ENCODE measurements at places on chromosomes 13 and 19.

- DNase-seq = peak; percentile 81
These were observed 25.0 kb downstream of the SH3GL1 start for GRCh38 chr19:4375164-4376027.

- no peak for DNase-seq
These were observed 41.8 kb upstream of the GRTP1 start for GRCh38 chr13:113405481-113406300.

GRCh38 chr19:34154401-34154800, 17.9 kb upstream of the LSM14A start:
- no peak for DNase-seq

DNA sequence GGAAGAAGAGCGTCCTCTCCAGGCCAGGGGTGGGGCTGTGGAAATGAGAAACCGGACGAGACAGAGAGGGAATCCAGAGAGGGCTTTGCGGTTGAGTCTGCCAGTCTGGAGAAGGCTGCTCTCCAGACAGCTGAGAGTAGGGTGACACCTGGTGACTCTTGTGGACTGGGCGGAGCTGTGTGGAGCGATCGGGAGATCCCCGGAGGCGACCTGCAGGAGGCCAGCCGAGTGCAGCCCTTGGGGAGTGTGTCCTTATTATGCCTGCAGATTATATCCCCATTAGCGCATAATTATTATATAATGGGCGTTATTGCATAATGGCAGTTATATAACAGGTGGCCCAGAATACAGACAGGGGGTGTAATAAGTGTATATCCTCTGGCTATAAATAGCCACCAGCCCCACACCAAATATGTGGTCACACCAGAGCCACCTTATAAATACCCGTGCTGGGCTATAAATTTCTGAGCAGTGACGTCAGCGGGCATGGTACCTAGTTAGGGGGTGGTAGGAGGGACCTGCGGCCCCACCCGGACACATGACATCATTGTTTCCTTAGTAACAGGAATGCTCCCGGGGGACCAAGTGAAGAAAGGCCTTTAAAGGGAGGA, 41.2 kb downstream of the NFIX start:
- peak; percentile 80 for DNase-seq

- DNase-seq = no peak
These were observed 9.2 kb downstream of the ONECUT3 start for GRCh38 chr19:1762243-1763117.

- DNase-seq = no peak
These were observed 103.7 kb downstream of the ABCC4 start for GRCh38 chr13:95197548-95197947.

- DNase-seq = peak; percentile 71
These were observed 5.7 kb downstream of the WDR62 start for GRCh38 chr19:36060430-36060829.

DNA sequence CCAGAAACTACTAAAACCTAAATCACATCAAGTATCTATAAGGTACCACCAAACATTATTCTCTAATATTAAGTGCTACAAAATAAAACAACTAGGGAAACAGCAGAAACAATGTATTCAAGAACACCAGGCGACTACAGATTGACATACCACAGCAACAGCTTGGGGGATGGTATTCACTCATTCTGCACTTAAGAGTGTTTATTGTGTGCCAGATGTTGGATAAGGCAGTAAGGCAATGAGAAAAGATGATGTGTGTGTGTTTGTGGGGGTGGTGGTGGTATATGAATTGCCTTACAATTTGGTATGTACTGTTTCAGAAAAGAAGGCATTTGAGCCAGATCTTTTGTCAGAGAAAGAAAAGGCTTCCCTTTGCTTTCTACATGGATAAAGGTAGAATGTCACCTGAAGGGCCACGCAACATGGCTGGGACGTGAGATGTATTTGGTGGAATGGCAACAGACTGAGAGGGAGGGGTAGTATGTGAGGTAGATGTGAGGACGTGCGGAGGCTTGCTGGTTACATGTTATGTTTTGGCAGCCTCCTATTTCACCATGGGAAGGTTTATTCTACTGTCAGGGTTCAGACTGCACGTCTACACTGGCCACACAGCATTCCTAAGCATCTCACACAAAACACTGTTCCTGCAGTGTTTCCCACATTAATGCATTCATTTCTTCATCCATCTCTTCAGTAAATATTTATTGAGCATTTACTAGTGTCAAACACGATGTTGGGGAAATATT, 300.7 kb downstream of the KLF12 start:
- DNase-seq = no peak

DNA sequence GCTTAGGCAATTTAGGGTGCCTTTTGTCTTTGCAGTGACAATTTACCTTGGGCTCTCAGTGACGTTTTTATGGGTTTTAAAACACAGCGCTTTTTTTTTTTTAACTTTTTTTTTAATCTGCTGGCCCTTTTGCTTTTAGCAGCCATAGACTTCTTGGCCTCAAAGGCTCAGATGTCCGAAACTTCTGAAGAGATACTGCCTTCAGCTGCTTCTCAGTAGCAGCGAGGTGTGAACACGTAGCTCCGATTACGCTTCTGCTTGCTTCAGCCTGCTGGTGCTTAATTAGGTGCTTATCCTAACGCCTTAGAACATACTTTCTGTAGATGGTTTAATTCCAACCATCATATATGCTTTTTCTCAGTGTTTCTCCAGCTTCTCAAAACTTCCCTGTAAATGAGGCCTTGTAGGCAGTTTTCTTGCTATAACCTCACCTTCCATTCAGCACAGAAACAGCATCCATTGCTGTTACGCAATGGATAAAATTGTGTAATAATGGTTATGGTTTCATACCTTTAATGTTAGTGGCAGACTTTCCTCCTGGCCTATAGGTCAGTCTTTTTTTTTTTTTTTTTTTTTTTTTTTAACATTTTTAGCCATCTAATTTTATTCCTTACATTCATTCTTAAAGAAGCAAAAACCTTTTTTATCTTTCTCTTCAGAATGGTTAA, 723.9 kb downstream of the GPC5 start:
- DNase-seq = no peak

DNA sequence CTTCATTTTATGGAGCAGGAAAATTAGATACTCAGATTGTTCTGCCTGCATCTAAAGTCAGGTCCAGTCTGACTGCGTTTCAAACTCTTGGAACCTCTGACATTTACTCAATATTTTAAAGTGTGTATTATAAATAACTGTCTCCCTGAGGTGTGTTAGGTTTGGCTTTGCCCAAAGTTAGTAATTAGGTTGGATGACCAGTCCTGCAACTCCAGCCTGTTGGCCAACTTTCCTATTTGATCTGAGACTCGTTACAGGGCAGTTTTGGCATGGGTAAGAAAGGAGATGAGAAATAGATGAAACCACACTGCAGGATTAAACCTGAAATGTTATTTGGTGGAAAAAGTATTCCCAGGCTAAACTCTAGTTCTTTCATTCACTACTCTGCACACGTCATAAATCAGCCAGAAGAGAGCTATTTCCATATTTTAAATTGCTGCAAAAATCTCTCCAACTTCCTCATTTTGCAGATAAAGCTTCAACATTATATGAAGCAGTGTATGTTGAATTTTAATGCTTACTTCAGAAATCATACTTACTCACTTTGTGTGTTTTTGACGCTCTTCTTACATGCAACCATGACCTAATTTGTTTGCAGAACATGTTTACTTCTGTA, 357.1 kb downstream of the DCT start:
- no peak for DNase-seq

DNA sequence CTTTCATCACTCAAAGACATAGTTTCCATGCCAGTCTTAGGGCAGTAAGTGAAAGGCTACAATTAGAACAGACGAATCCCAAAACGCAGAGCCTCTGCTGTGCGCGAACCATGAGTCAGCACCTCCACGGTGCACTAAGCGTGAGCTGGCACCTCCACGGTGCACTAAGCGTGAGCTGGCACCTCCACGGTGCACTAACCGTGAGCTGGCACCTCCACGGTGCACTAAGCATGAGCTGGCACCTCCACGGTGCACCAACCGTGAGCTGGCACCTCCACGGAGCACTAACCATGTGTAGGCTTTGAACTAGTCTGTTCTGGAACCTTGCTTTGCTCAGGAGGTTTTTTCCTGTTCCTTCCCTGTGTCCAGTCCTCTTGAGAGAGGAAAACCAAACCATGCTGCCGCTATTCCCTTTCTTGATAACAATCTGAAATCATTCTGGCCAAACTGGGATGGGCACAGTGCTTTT, 120.6 kb downstream of the IRS2 start:
- DNase-seq = no peak

GRCh38 chr13:27481766-27482165, 31.4 kb upstream of the MTIF3 start:
- peak; percentile 74 for DNase-seq

DNA sequence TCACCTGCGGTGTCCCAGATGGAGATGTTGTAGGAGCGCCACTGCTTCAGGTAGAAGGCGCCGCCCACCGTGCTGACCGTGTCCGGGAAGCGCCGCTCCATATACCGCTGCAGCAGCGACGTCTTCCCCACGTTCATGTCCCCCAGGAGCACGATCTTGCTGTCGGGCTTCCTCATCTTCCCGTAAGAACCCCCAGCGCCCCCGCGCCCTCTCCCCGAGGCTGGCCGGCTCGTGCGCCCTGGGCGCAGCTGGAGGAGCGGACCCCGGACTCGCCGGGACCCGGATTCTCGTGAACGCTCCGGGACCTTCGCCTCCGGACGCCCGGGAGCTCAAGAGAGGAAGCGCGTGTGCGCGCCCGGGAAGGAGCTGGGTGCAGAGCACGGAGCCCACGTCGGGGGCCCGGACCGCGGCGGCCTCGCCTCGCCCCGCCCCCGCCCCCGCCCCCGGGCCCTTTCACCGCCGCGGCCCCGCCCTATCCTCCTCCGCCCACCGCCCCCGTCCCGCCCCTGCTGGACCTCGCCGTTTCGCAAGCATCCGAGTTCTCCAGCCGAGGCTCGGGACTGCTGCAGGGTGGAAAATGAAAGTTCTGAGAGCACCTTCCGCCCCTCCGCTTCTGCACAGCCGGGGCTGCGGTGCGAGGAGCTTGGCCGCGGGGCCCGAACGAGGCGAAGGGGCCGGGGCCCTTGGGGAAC, at the start of gene RAB20:
RAB20 (minus strand) TSS at position 379 of the 692 bp plus-strand sequence; CDS start at position 176, 203 bp downstream.
- DNase-seq = peak; percentile 73

DNA sequence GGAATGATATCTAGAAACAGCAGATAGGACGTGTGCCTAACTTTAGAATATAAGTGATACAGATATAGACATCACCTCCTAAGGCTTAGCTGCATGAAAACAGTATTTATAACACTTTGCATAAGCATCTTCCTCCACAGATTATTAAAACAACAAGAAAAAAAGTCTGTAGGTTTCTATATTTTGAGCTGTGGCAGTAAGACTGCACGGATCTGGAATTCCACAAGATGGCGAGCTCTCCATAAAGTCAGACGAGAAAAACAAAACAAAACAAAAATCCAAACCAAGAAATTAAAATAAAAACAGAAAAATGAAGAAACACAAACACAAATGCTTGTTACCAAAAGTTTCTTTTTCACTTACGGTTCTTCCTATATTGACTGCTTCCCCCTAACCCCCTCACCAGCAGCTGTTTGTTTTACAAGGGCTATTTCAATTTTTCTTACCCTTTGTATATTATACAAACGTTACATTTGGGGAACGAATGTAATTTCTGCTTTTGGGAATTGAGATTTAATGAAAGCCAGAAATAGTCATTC, 285.8 kb downstream of the MYO16 start:
- no peak for DNase-seq

DNA sequence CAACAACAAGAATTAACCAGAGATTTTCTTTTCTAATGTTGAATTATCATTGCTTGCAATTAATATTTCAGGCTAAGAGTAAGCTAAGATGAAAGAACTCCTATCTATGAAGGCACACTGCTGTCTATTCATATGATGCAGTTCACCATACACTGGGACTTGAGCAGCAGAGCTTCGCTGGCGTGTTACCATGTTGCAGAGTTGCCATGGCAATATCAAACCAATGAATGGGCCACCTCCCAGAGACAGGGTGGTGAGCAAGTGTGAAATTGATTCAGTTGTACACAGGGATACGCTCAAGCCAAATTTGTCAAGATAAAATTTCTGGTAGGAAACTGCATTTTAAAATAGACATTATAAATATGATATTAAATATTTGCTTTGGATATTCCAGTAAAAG, 69.3 kb upstream of the MYO16 start:
- DNase-seq = no peak

DNA sequence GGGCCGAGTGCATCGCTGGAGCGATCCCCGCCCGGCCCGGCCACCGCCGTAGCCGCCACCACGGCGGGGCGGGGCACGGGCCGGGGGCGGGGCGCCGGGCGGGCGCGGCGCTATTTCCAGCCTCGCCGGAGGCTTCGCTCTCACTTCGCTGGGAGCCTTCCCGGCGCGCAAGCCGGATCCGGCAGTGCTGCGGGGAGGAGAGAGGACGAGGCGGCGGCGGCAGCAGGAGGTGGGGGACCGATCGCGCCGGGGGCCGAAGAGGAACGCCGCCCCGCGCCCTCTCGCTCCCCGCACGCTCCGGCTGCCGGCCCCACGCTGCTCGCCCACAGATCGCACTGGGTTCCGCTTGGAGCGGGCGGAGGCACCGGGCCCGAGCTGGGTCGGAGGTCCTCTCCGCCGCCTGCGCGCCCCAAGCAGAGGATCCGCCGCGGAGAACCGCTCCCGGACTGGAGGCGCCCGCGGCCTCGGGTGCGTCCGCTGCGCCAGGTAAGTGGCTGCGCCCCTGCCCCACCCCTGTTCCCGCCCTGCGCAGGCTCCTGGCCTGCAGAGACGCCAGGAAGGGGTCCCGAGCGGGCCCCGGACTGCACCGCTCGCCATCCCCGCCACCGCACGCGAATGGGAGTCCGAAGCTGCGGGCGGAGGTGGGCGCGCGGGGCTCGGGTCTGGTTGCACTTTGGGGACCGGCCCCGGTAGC, at the start of gene CHST8:
CHST8 (plus strand) TSS at position 143 of the 694 bp plus-strand sequence. CDS start 67,309 bp downstream, outside the sequence.
- peak; percentile 87 for DNase-seq

DNA sequence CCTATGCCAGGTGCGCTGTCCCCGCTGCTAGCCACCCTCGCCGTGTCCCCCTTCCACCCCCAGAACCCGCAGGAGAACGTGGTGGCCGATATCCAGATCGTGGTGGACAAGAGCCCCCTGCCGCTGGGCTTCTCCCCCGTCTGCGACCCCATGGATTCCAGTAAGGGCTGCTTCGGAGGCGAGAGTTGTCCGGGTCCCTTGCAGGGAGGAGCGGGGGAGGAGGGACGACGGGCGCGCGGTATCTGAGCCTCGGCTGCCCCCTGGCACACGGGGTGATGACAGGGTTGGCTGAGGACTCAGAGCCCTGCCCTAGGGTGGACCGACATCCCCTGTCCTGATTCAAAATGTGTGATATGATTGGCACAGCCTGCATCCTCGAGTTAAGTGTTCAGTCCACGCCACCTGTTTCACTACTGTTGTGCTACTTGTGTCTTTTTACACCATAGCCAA, 653 bp downstream of the MVB12A start:
- peak; percentile 54 for DNase-seq

GRCh38 chr19:15123900-15124299, 16.7 kb downstream of the SYDE1 start:
- DNase-seq = peak; percentile 43

DNA sequence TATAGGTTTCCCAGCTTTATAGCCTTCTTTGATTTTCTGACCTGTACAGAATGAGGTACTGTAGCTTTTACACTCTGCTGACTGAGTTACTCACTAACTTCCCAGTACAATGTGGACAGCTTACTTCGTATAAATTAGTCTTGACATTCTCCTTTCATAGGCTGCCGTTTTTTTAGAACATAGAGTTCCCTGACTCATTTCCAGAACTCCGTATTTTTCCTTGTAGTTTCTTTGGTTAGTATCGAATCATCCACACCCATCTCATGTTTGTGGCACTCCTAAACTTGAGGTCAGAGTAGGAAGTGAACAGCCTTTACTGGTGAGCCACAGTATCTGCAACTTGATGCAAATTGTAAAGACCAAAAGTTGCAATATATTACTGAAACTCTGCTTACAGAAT, 303.9 kb downstream of the SLITRK5 start:
- DNase-seq = no peak

GRCh38 chr13:113777311-113778260, 18.6 kb downstream of the TMEM255B start:
- DNase-seq = no peak
